Stimulated activated CD8-positive, alpha-beta memory T cell treated with anti-CD3 and anti-CD28 coated beads, Interleukin-4, amount 100 ng/mL, for 1 hour (primary cell): ENCODE measurements at places on chromosomes 1 and 21.
A peak's percentile ranks its signal among the peaks of the same experiment; 100 is the strongest.

DNA sequence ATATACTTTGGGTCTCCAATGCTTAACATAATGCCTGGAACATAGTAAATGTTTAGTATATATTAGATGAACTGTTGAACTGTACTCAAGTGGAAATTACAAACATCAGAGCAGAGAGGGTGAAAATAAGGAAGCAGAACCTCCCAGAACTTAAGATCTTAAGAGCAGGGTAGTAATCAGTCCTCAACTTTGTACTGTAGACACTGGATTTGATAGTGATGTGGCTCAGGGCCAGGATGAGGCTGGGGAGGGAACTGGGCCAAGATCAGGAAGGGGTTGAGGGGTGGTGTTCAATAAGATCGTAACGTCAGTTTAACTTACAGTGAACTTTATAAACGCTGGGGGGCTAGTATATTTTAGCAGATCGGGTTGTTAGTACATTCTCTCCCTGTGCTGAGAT is 15.4 kb downstream of the MPZL1 start:
- no peak for DNase-seq

- no peak for DNase-seq
Measured at GRCh38 chr1:64851664-64852063, 106.8 kb downstream of the RAVER2 start.

GRCh38 chr1:12138196-12139168 is 28.3 kb upstream of the TNFRSF1B start:
- DNase-seq = no peak

- no peak for DNase-seq
Measured at GRCh38 chr1:200415789-200416593, 6.2 kb upstream of the ZNF281 start.

DNA sequence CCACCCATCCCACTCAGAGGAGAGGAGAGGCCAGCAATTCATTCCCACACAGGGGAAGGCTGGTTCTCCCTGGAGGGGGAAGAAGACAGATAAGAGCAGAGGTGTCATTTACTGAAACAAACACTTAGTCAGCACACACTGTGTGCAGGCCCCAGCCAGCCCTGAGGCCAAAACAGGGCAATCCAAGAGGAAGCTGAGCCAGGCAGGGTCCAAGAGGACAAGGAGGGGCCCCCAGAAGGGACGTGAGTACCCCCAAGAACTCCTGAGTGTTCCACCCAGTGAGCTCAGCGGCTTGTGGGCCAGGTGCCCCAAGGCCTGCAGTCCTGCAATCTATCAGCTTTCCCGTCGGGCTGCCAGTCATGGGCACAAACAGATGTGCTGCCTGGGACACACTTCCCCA is 15.8 kb downstream of the ADGRB2 start:
- DNase-seq = no peak

DNA sequence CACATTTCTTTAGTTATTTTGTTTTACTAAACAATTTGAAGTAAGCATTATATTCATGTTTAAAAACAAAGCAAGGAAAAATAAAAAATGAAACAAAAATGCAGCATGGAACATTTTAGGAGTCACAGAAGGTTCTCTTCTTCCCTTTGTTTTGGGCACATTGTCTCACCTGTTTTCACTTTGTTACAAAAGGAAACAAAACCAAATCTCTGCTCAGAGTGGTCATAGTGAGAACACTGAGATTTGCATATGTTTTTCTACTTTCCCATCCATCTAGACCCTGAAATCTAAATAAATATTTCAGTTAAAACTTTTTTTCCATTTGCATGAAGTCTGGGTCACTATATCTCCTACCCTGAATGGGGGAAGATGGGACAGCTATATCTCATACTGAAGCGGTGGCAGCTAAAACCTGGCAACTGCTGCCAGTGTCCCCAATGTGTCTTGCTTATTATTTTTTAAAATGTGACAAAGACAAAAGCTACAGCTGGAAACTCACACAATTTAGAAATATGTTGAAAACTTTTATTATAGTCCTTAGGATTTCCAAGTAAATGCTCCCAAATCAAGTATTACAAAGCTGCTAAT is 3.5 kb downstream of the EXOC8 start:
- DNase-seq = no peak

DNA sequence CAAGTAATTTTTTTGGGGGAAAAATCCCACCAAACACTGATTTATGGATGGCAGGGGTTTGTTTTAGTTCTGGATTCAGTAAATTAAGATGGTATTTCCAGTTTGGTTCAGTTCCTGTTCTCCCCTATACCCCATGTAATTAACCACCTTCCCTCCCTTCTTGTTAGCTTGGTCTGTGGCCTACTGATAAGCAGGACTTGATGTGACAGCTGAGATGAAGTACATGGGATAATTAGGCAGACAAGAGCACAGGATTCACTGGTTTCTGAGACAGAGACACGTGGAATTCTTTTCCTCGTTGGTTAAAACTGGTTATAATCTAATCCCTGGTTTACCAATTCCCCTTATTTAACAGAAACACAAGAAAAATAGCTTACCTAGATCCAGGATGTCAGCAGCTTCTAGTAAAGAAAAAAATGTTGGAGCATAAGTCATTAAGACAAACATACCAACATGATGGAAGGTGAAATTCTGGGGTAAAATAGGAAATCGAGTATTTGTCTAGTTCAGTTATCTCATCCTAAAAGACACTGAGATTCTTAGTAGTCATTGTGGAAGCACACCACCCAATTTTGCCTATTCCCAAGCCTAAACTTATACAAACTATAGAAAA is 81.5 kb downstream of the SCMH1 start:
- no peak for DNase-seq

DNA sequence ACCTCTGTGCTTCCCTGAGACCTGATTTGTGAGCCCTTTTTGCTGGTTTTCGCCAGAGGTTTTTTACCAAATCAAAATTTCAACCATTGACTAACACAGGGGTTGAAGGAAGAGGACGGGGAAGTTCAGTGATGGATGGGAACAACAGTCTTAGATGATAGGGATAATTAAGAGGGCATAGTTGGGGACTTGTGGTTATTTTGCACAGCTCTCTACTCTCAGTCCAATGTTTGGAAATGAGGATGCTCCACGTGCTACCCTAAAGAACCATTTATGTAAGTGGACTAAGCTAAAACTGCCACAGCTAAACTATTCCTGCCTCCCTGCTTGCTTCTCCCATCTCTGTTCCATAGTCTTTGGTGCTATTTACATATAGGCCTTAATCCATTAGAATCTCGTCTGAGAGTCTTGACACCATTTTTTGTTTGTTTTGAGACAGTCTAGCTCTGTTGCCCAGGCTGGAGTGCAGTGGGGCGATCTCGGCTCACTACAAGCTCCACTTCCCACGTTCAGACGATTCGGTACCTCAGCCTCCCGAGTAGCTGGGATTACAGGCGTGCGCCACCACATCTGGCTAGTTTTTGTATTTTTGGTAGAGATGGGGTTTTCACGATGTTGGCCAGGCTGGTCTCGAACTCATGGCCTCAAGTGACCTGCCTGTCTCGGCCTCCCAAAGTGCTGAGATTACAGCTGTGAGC is 684 bp upstream of the MCL1 start:
- no peak for DNase-seq

- DNase-seq = no peak
Measured at GRCh38 chr1:41663671-41664400, 179.4 kb upstream of the EDN2 start.

GRCh38 chr21:42677339-42678321 is 24.2 kb downstream of the PDE9A start:
- DNase-seq = no peak

DNA sequence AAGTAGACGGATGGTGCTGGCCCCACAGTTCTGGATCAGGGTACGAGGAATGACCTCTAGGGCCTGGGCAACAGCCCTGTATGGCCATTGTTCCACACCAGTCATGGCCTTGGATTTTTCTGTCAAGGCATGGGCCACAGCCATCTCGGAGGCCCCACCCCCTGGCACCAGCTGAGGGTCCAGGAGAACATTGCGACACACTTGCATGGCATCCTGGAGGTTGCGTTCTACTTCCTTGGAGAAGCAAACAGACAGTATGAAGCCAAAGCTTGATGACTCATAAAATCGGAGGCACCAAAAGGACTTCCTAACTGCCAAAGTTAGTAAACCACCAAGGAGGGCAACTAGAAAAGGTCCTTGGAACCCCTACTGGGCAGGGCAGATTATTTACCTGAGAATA is 11.9 kb upstream of the VHLL start:
- DNase-seq = no peak

GRCh38 chr21:19261731-19262376 is 858.3 kb upstream of the TMPRSS15 start:
- DNase-seq = no peak

- no peak for DNase-seq
Measured at GRCh38 chr21:35573472-35574374, 486.6 kb downstream of the SETD4 start.

GRCh38 chr1:179053486-179053885 is 27.8 kb downstream of the FAM20B start:
- DNase-seq = no peak

- no peak for DNase-seq
Measured at GRCh38 chr1:36390411-36390810, 4.7 kb upstream of the STK40 start.

- DNase-seq = no peak
Measured at GRCh38 chr1:155226910-155227260, 18.4 kb downstream of the MTX1 start.

- DNase-seq = no peak
Measured at GRCh38 chr21:44461464-44462001, 6.2 kb downstream of the LRRC3 start.

GRCh38 chr1:94528299-94528698 is 13.3 kb downstream of the F3 start:
- no peak for DNase-seq

GRCh38 chr21:44337941-44338895 is 972 bp downstream of the CFAP410 start:
- no peak for DNase-seq

DNA sequence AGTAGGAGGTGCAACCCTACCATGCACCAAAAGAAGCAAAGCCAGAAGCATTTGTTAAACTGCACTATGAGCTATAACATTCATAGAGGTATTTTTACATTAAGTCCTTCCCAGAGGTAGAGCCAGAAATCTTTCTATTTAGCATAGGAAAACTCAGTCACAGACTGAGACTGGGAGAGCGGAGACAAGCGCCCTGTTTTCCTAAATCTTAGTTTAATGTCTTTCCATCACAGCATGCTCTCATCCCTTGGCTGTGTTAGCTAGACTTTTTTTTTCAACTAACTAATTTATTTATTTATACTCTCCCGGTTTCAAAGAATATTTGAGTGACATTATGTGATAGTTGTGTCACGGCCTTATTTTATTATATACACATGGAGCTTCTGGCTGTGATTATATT is 304.1 kb downstream of the LMX1A start:
- DNase-seq = no peak

- DNase-seq = no peak
Measured at GRCh38 chr1:2631136-2632050, 1.4 kb downstream of the MMEL1 start.

DNA sequence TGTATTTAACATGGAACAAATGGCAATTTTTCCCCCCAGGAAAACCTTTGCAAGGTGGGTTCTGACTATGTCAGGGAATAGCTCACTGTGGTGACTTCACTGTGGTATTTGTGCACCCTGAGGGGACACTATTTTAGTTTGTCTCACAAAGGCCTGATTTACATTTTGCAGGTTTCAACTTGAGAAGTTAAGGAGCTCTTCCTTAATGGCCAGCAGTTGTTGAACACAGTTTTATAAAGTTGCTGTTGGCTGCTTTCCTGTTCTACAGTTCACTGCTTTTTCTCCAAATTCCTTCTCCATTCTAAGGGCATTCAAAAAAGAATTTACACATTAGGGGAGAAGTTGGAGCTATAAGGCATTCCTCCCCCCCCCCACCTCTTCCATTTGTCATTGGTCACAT is 4.6 kb downstream of the LAMC1 start:
- DNase-seq = no peak

GRCh38 chr1:244839656-244840055 is 4.2 kb downstream of the COX20 start:
- no peak for DNase-seq

DNA sequence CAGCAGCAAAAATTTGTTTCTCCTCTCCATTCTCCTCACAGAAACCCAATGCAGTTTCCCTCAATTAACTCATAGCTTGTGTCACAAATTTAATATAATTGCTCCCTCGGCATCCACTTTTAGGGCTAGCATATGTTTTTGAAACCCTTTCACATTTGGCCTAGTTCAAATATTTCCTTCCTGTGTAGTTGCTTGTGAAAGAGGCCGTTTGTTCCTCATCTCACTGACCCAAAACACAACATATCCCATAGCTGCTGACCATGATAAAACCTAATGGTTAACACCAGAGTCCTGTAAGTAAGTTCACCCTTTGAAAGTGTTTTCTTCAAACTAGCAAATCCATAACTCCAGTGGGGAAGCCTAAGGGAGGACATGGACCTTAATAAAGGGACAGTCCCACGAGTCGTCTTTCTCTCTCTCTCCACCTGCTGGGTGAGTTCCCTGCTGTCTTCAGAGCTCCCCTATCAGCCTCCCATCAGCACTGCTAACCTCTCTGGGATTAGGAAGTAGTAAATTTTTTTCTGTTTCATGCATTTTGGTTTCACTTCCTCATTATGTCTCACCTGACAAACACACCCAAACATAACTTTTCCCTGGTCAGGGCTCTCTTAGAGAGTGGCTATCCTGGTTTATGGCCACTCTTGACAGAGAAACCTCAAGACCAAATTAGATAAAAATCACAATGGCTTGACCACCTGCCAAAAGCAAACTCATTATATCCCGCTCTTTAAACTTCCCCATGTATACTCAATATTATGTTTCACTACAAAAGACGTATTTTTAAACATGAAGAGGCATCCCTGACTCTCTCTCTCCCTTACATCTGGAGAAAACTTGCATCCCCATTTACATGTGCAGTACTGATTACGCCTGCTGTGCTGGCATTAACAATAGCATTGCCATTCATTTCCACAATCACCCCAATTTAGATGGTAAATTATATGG is 177.7 kb upstream of the HP1BP3 start:
- DNase-seq = no peak

DNA sequence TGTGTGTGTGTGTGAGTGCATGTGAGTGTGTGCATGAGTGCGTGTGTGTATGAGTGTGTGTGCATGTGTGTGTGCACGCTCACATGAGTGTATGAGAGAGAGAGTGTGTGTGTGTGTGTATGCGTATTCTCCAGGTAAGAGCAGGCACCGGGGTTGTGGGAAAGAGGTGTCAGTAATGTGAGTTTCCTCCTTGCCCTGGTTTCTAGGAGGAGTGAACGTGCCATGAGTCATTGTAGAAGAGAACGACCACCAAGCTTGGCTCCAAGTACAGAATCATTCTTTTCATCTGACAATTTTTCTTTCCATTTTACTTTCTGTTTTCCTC is 79.1 kb downstream of the POFUT2 start:
- no peak for DNase-seq

DNA sequence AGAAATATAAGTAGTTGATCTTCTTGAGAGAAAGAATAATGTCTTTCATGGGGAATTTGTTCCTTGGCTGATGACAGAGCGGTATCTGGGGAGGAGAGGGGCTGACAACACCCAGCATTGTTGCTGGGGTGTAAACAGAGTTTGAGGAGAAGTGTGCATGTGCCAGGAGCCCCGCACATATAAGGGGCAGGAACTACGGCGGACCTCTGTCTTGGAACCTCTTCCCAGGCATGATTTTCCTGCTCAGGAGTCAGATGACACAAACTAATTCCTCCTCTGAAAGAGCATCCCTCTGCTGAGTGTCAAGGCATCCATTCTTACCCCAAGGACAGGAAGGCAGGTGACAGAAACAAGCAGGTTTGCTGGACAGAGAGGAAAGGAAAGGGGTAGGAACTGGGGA is 119.1 kb downstream of the TPTE start:
- DNase-seq = no peak

GRCh38 chr1:221742555-221743415 is 896 bp upstream of the DUSP10 start:
- DNase-seq = peak; percentile 52
